ENCODE measurements at places on chromosomes 7 and 10. TPM values are rescaled to one million over a fixed set of nuclear protein-coding genes. Genes with fewer than 3 reads are reported as not detected.

RPEL1 gene
- total RNA-seq, result not detected

NAT16 gene
- total RNA-seq, result 1.7 TPM

IGFBP3 gene
- total RNA-seq, result 40.2 TPM

GRCh38 chr10:28906934-28907333 lies 229.6 kb downstream of the BAMBI start:
- DNase-seq, result no peak

Measured in neural crest cell (in vitro differentiated cells).